Fibroblast of villous mesenchyme (primary cell): ENCODE measurements at places on chromosomes 13 and 19. TPM values are rescaled to one million over a fixed set of nuclear protein-coding genes. Genes with fewer than 3 reads are reported as not detected.

The HIPK4 gene
- total RNA-seq: under 0.01 TPM in 2 replicates

The AP1M2 gene
- 6.1 and 13.4 TPM in 2 replicates for total RNA-seq

DNA sequence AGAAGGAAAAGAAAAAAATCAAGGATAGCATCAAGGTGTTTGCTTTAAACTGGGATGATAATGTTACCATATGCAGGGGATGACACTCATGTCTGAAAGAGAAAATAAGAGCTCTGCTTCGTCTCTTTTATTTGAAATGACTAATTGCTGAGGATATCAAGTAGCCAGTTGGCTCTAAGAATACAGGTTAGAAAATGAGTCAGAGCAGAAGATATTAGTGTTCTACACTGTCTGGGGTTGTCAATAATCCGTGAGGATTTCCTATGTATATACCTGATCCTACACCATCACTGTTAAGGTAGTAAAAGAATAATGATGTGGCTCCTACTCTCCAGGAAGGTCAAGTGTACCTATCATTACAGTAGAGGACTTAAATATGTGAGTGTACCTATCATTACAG lies 562.5 kb downstream of the GPC6 start:
- DNase-seq: no peak

The MAMSTR gene
- total RNA-seq: 1.7 and 2.3 TPM in 2 replicates

DNA sequence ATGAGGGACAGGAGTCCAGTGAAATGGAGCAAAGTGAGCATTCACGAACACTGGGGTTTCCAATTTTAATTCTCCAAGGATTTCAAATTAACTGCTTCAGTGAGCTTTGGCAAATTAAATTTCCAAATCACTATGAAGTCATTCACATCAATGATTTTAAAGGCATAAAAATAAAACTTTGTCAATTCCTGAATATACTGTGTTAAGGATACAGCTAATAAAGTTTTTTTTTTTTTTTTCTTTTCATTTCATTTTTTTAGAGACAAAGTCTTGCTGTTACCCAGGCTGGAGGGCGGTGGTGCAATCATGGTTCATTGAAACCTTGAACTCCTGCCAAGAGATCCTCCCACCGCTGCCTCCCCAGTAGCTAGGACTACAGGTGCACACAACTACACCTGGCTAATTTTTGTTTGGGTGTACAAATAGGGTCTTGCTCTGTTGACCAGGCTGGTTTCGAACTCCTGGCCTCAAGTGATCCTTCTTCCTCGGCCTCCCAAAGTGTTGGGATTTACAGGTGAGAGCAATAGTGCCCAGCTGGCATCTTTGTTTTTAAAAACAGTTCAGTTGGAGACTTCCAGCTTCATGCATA lies 21.9 kb downstream of the RBM26 start:
- DNase-seq: no peak

- DNase-seq: no peak
Measured at GRCh38 chr19:810883-811489, 10.8 kb downstream of the PLPPR3 start.

GRCh38 chr19:4815426-4816201 lies 15.9 kb downstream of the TICAM1 start:
- peak; percentile 92 for DNase-seq

DNA sequence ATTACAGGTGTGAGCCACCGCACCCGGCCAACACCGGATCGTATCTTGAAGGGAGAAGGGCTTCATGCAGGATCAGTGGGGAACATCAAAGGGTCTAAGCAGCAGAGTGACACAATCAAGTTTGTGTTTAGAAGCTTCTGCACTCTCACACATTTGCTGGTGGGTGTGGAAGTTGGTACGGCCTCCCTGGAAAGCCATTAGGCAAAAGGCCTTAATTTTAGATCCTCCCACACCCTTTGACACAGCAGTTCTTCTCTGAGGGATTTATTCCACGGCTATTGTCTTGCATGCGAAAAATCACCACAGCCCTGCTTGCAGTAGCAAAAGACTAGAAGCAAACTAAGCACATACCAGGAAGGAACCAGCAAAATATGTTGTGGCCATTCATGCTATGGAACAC lies 18.3 kb upstream of the SLC1A5 start:
- no peak for DNase-seq

- no peak for DNase-seq
Measured at GRCh38 chr13:100347968-100348367, 240.6 kb downstream of the GGACT start.

The IFNL3 gene
- total RNA-seq: not detected in 2 replicates

The NEK3 gene
- 9.1 and 10.3 TPM in 2 replicates for total RNA-seq

GRCh38 chr19:29811125-29812079 lies at the start of gene CCNE1:
CCNE1 (plus strand) TSS chr19:29811991; CDS start chr19:29812556, 565 bp downstream.
- DNase-seq: peak; percentile 87

The ZNF439 gene
- 2.6 and 4.3 TPM in 2 replicates for total RNA-seq

- no peak for DNase-seq
Measured at GRCh38 chr13:22050951-22051563, 380.2 kb downstream of the FGF9 start.

DNA sequence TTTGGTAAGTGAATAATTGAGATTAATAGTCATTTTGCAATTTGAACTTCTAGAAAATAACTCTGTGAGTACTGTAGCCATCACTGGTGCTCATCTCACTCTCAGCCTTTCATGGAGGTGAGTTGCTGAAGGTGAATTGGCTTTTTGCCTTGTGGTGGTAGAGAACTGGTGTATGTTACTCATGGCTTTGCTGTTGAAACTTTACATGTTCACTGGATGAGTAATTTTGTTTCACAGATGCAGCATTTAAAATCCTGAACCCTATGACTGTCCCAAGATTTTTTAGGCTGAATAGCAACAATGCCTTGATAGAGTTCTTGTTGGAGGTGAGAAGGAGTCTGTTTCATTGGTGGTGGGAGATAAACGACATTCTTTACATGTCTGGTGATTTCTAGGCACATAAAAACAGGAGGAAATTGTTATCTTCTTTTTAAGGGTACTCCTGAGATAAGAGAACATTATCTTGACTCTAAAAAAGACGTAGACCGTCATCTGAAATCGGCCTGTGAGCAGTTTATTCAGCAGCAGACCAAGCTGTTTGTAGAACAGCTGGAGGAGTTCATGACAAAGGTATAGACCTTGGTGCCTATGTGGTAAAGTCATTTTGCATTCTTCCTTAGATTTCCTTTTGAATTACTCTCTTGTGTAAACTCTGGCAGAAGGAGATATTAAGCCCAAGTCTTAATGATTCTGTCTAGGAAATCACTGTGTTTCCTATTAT lies 53.9 kb downstream of the COG3 start:
- DNase-seq: peak; percentile 68

GRCh38 chr13:37289212-37289935 lies 183.9 kb upstream of the CSNK1A1L start:
- DNase-seq: no peak

The KLK1 gene
- total RNA-seq: not detected in 2 replicates
